ENCODE measurements at places on chromosomes 2 and 18.

GRCh38 chr2:19209575-19210341 lies 148.7 kb downstream of the OSR1 start:
- no peak for DNase-seq

DNA sequence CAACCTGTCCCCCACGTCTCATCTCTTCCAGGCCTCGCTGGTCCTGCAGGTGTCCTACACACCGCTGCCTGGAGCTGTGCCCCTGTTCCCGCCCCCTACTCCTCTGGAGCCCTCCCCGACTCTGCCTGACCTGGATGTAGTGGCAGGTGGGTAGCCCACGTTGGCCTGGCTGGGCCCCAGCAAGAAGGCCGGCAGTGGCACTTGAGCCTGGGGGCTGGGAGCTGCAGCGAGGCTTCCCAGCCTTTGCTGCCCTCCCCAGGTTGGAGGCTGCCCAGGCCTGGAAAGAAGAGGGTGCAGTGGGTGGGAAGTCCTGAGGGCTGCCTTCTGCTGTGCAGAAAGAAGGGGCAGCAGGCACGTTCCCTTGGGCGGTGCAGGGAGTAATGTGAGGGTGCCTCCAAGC lies 58.4 kb downstream of the DYSF start:
- DNase-seq, result no peak

GRCh38 chr2:135820003-135820618 lies 16.9 kb downstream of the LCT start:
- DNase-seq, result peak; percentile 67

DNA sequence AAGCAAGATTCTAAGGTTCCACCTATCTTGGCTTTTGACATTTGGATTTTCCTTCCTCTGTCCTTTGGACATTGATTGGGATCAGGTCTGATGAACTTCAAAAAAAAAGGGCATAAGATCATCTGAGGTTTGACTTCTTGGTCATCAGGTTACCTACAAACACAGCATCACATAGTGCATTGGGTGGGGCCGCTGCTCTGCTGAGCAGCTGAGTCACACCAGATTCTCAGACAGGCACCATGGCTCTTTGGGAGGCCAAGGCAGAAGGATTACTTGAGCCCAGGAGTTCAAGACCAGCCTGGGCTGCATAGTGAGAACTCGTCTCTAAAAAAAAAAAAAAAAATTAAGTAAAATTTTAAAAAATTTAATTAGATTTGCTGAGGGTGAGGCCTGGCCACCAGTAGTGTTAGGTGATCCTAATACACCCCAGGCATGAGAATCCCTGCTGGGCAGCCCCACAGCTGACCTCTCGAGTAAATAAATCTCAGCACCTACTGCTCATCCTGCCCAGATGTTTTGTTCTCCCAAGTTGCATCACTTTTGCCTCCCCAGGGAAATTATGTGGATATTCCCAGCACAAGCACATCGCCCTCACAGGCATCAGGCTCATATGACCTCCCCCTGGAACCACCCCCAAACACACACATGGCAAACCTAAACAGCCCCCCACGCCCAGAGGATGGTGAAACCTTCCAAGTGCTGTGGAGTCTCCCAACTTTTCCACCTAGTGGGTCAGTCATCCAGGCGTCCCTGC lies 5.3 kb downstream of the MLPH start:
- no peak for DNase-seq

- no peak for DNase-seq
Observed at GRCh38 chr2:220753486-220753885, 818.6 kb downstream of the EPHA4 start.

DNA sequence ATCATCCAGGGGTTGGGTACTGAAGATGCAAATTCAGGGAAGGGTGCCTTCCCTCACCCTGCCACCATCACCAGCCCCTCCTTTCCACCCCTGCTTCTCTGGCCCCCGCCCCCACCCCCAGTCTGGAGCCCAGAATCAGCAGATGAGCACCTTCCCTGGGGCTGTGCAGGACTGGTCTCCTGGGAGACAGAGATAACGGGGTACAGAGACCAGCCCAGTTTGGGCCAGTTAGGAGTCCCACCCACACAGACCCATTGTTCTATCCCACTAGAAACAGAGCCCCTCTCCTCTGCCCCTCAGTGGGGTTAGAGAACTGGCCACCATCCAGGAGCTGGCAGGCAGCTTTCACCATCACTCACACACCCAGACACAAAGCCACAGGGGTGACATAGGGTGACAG lies 4.5 kb upstream of the CRYBA2 start:
- DNase-seq, result peak; percentile 24

DNA sequence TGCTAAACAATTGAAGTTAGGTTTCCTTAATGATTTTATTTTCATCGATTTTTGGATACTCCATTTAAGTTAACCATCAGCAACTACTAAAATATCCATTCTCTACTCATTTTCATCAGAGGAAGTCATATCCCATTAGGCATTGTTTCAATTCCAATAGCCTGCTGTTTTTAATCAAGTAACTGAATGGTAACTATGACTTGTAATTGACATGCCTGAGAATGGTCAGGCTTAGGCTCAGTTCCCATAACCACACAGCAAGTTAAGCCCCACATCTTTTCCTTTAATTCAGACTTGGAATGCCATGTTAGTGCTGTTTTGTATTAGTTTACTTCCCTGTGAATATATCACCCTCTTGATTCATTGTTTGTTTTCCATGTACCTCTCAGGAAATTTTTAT lies 398.8 kb downstream of the ARHGAP15 start:
- no peak for DNase-seq

- DNase-seq, result no peak
Observed at GRCh38 chr2:204436230-204436629, 109.0 kb upstream of the PARD3B start.

GRCh38 chr2:229591611-229592010 lies 122.7 kb downstream of the DNER start:
- DNase-seq, result no peak

- DNase-seq, result peak; percentile 41
Observed at GRCh38 chr2:208311954-208312353, 45.9 kb downstream of the PIKFYVE start.

DNA sequence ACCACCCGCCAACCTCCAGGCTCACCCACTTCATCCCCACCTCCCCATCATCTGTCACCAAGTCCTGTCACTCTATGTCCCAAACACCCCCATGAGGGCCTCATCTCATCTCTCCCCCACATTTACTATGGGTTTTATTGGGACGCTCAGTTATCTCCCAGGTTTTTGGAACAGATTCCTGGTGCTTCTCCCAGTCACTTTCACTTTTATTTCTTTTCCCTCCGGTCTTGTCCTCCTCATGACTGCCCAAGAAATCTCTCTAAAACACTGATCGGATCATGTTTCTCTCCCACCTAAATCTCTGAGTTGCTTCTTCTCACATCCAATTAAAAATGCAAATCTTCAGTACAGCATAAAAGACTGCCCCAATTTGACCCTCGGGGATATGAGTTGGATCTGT lies 273.1 kb downstream of the PHLPP1 start:
- DNase-seq, result no peak

- DNase-seq, result no peak
Observed at GRCh38 chr2:66929632-66930338, 467.3 kb upstream of the ETAA1 start.

DNA sequence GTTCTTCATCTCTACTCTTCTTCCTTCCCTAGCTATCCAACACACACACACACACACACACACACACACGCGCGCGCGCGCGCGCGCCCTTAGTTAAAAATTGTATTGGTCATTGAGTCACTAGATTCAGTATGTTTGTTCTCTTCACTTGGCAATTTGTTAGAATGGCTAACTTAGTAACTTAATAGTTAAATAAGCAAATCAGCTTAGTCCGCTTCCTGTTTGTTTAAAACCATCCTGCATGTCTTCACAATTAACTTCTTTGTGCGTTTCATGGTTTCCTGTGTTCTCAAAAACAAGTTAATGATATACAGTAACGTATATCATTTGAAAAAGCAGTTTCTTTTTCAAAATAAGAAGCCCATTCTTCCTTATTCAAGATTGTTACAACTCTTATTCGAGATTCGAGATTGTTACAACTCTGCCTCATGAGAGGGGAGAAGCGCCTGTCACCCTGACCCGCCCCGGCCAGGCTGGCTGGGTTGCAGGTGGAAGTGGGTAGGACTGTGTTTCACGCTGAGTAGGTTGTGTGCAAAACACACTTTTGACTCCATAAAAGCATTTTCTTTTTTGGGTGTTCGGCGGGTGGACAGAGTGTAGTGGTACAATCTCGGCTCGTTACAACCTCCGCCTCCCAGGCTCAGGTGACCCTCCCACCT lies 9.5 kb upstream of the CNNM3 start:
- peak; percentile 79 for DNase-seq

DNA sequence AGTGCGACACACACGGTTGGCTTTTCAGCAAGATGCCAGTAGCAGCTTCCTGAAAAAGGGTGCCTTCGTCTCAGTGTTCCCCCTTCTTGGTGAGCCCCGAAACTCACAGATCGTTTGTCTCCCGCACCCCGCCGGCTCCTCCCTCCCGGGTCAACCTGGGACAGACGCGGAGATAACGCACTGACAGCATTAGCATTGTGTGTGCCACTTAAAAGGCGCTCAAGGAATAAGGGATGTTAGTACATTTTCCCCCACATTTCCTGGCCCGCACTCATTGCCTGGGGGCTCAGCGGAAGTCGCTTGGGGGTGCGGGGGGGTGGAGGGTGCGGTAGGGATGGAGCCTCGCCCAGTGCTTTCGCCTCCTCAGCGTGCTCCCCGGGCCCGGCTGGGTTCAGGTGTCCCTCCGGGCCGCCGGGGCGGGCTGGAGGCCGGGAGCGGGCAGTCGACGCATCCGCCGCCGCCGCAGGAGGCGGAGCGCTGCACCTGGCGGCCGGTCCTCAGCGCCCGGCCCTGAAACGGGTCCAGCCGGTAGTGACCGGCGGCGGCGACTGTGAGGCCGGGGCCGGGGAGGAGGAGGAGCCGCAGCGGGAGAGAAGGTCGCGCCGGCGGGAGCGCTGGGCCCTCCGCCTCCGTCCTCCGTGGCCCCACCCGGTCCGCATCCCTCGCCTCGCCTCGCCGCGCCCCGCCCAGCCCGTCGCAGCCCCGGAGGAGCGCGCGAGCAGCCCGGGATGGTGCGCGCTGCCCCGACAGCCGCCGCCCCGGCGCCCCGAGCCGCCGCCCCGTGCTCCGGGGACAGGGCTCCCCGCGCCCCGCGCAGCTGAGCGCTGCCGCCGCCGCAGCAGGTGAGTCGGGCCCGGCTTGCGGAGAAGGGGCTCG lies at the start of gene MFSD6:
Gene MFSD6, plus strand, starts transcription at position 694 of the 876 bp plus-strand sequence. CDS start 27,675 bp downstream, outside the sequence.
- DNase-seq, result peak; percentile 87

DNA sequence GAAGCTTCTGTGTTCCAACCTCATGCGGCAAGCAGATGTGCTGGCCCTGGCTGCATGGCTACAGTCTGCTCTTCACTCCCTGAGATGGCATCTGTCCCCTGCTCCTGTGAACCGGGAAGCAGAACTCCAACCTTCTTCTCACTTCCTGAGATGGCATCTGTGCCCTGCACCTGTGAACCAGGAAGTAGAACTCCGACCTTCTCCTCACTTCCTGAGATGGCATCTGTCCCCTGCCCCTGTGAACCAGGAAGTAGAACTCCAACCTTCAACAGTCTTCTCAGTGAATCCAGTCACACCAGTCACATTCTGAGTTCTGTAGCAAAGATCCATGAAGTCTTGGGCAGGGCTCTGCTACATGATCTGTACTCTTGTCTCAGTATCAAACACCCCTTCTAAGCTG lies 887.2 kb upstream of the KLHL29 start:
- no peak for DNase-seq
